ENCODE measurements at places on chromosomes 12 and 14. TPM values are rescaled to one million over a fixed set of nuclear protein-coding genes. Genes with fewer than 3 reads are reported as not detected.

- DNase-seq: no peak
Observed at GRCh38 chr12:116337312-116337711, 59.8 kb upstream of the MED13L start.

The MMP19 gene
- total RNA-seq: 0.20 TPM

The DDX51 gene
- total RNA-seq: 8.7 TPM

DNA sequence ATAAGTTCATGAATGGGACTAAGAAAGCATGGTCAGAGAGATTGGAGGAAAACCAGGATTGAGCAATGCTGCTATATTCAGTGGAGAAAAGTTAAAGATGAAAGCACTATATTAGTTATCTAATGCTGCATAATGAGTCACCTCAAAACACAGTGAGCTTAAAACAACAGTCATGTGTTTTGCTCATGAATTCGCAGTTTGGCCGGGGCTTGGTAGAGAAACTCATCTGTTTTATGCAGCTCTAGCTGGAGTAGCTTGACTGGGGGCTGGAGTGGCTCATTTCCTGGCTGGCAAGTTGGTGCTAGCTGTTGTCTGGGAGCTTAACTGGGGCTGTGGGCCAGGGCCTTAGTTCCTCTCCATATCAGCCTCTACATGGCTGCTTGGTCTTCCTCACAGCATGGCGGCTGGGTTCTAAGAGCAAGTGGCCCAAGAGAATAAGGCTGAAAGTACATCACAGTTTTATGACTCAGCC lies 90.1 kb downstream of the ADCK1 start:
- no peak for DNase-seq

GRCh38 chr14:67464879-67465278 lies 23.6 kb downstream of the TMEM229B start:
- DNase-seq: no peak

The PIWIL1 gene
- 1.3 TPM for total RNA-seq

- no peak for DNase-seq
Observed at GRCh38 chr14:81571437-81571836, 37.8 kb upstream of the SEL1L start.

GRCh38 chr14:64706593-64707193 lies 2.5 kb downstream of the PLEKHG3 start:
- DNase-seq: peak; percentile 71

The SMOC1 gene
- total RNA-seq: 53.6 TPM

The MYL2 gene
- not detected for total RNA-seq

- DNase-seq: no peak
Observed at GRCh38 chr12:81206429-81206828, 128.6 kb downstream of the ACSS3 start.

The KANSL2 gene
- 54.0 TPM for total RNA-seq
